ENCODE measurements at places on chromosomes 4 and X.
A peak's percentile ranks its signal among the peaks of the same experiment; 100 is the strongest.

GRCh38 chr4:184861047-184861446 lies 35.3 kb upstream of the ACSL1 start:
- DNase-seq = peak; percentile 60

DNA sequence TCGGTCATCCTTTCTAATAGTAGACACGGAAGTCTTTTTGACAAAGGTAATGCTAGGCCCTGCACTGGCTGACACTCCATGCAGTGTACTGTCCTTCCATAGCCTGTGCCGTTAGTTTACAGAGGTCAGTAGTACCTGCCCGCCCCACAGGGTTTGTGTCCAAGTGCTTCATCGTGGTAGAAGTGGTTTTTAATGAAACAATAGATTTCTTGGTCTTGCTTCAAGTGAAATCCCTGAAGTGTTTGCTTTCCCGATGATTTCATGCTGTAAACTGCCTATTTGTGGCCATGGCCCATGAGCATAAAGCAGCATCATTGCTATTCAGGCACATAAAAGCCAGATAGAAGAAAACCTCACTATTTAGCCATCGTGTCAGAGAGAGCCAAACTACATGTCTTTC lies 139.3 kb downstream of the GPR143 start:
- DNase-seq = no peak

- no peak for DNase-seq
Measured at GRCh38 chr4:127846061-127846460, 34.6 kb upstream of the PLK4 start.

DNA sequence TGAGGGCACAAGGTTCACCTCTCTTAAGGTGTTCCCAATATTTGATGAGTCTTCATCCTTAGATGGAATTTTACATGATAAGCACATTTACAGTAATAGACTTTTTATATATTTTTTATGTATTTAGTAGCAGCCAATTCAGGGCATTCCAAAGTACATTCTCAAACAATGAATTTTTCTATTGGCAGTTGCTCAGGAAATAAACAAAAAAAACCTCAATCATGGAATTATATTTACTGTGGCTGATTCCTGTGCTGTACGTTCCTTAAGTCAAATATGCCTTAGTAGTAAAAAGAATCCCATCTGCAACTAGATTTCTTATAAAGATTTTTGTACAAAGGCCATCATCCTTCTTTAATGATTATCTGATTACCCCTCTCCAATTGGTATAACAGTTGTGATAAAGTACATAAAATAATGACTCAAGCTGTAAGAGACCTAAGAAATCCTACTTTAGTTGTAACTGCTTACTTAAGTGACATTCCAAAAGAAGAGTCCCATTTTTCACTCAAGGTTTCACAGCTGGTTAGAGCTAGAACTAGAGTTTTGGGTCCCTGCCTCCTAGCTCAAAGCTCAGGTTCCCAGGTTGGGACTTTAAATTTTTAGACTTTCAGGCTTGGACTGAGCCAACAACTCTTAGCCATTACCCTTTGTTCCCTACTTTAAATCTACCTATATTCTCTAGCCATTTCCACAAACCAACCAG lies 152.7 kb downstream of the FHIP1A start:
- no peak for DNase-seq

GRCh38 chrX:109848461-109849050 lies 115.5 kb upstream of the ACSL4 start:
- no peak for DNase-seq

DNA sequence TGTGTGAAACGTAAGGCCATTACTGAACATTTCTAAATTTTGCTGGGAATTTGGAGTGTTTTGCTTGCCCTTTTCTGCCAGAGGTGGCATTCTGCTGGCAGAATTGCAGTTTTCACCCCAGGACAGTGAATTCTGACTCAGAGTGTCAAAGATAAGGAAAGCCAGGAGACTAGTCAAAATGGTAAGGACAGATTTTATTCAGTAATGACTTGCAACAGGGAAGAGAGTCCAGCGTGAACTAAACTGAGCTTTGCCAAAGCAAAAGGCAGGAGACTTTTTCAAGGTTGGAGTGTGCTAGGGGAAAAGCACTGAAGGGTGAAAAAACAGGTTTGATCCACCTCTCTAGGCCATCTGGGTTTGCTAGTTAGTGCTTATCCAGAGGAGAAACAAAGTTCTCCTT lies 19.4 kb downstream of the MRFAP1 start:
- no peak for DNase-seq

GRCh38 chr4:80079255-80079923 lies 6.4 kb upstream of the ANTXR2 start:
- DNase-seq = peak; percentile 87

DNA sequence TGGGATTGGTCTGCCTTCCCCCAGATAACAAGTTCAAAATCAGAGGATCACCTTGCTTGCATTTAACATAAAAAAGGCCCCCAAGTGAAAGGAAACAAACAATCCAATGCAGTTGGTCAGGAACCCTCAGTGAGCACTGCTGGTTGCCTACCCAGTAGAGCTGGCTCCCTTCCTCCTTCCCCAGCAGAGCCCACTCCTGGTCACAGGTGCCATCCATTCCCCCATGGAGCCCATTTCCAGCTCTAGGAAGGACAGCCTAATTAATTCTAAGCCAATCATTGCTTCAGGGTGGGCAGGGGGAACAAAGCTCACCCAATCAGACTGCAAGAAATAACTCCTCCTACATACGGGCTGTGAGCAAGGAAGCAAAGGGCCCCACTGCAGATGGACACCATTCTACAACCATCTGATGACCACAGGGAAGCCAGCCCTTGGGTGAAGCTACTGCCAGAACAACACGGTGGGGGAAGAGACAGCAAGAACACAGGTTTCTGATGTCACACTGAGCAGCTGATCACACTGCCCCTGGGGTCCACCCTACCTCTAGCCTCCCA lies 86.5 kb downstream of the SH3KBP1 start:
- DNase-seq = no peak

DNA sequence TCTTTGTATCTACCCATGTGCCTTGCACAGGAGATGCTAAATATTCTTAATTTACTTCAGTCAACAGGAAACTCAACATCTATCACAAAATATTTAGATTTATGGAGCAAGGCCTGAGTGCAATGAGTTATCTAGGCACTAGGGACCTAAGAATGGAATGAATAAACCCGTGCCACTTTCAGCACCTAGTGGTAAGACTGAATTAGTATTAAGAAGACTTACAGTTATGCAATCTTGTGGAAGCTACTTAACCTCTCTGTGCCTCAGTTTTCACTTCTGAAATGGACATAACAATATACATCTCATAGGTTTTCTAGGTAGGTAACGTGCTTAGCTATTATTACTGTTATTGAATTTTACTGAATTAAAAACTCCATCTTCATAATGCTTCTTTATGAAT lies 144.6 kb upstream of the MAP3K15 start:
- no peak for DNase-seq

DNA sequence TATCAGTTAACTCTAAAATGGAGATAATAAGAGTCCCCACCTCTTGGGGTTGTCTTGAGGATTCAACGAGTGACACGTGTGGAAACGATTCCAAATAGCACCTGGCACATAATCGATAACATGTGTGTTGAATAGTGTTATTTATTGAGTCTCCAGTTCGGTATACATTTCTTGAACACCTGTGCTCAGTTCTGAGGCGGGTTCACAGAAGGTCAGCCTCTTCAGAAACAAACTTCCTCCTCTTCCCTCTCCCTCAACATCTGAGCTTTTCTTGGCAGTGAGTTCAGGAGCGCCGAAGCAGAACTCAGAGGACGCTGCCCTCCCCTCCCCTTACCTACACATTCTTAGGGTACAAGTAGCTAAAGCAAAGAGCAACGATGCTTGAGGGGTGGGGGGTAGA lies 934 bp downstream of the PDHA1 start:
- DNase-seq = no peak

GRCh38 chr4:142043509-142043908 lies 407.1 kb downstream of the IL15 start:
- no peak for DNase-seq

DNA sequence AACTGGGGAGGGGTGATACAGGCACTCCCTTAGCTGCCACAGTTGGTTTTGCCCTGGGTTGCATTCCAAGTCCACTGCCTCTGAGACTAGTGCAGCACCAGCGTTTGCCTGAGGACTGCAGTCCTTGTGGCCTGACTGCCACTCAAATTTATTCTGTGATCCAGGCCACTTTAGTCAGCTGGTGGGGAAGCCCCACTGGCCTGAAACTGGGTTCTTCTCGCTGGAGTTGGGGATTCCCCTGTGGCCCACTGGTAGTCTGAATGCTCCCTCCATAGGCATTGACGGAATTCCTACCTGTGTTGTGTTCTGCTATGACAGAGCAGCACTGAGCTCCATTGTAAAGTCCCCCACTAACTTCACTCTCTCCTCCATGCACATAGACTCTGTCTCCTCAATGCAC lies 63.8 kb downstream of the PTPN13 start:
- DNase-seq = no peak

DNA sequence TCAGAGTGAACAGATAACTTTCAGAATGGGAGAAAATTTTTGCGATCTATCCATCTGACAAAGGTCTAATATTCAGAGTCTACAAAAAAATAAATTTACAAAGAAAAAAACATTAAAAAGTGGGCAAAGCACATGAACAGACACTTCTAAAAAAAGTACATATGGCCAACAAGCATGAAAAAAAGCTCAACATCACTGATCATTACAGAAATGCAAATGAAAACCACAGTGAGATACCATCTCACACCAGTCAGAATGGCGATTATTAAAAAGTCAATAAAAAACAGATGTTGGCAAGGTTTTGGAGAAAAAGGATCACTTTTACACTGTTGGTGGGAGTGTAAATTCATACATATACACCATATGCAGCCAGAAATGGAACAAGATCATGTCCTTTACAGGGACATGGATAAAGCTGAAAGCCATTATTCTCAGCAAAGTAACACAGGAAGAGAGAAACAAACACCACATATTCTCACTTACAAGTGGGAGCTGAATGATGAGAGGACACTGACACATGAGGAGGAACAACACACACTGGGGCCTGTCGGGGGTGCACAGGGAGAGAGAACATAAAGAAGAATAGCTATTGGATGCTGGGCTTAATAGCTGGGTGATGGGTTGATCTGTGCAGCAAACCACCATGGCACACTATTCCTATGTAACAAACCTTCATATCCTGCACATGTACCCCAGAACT lies 41.6 kb upstream of the ITM2A start:
- DNase-seq = no peak

DNA sequence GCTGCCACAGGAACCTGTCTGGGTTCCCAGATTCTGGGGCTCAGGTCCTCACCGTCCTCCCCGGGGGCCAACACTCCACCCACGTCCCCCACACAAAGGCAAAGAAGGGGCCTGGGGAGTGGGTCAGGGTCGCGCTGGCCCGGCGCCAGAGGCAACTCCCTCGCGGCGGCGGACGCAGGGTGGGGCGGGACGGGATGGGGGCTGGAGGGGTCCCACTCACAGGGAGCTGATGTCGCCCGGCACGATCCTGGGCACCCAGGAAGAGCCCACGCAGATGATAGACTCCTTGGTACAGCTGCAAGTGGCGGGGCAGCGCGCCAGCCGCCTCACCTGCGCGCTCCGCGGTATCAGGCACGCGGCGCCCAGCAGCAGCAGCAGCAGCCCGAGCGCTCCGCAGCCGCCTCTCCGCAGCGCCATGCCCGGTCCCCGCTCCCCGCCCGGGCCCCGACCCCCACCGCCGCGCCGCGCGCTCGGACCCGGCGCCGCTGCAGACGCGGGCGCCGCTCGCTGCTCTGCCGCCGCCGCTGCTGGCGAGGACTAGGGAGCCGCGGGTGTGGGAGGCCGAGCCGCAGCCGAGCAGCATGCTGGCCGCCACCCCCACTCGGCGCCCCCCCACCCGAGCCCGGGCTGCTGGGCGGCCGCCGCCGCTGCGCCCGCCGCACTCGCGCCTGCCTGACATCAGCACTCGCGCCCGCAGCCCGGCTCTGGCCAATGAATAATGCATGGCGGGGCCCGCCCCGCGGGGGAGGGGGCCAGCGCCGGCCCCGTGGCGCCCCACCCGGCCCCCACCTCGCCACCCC lies at the start of gene LGI2:
Gene LGI2, minus strand, starts transcription at position 670 of the 800 bp plus-strand sequence. Its CDS starts 253 bp downstream, at position 417.
- DNase-seq = no peak

- no peak for DNase-seq
Measured at GRCh38 chrX:139834879-139835278, 98.0 kb downstream of the ATP11C start.

DNA sequence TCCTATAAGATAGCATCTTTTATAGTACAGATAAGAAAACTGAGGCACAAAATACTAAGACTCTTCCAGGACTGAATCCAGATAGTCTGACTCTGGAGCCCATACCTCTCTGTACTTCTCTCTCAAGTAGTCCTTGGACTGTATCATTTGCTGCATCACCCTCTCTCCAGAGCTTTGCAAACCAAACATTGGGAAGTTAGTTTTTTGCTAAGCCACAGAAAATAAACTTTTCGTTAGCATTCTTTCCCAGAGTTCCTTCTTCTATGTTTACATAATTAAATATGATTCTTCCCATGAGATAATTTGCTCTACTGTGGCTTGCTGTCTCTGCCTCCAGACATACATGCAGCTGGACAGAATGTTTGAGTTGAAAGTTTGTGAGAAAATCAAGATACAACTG lies 22.0 kb downstream of the PPEF2 start:
- DNase-seq = no peak

GRCh38 chr4:105148776-105149175 lies 2.1 kb downstream of the TET2 start:
- DNase-seq = no peak

- DNase-seq = no peak
Measured at GRCh38 chrX:153646620-153647373, at the start of gene DUSP9. Gene DUSP9 (plus strand): TSS chrX:153647203. CDS start chrX:153647954, 751 bp downstream.

GRCh38 chr4:158208963-158209640 lies 1.2 kb upstream of the TMEM144 start:
- peak; percentile 89 for DNase-seq

GRCh38 chr4:174389439-174389838 lies 105.7 kb downstream of the CEP44 start:
- no peak for DNase-seq

DNA sequence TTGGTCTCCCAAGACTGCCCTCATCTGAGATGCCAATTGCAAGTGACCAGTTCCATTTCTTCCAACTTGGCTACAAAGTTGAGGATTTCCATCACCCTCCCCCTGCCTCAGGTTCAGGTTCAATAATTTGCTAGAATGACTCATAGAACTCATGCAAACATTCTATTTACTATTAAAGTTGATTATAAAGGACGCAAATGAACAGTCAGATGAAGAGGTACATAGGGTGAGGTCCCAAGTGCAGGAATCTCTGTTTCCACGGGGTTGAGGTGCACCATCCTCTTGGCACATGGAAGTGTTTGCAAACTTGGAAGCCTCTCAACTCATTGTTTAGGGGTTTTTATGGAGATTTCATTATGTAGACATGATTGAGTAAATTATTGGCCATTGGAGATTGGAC lies 41.0 kb downstream of the FGFBP1 start:
- no peak for DNase-seq

DNA sequence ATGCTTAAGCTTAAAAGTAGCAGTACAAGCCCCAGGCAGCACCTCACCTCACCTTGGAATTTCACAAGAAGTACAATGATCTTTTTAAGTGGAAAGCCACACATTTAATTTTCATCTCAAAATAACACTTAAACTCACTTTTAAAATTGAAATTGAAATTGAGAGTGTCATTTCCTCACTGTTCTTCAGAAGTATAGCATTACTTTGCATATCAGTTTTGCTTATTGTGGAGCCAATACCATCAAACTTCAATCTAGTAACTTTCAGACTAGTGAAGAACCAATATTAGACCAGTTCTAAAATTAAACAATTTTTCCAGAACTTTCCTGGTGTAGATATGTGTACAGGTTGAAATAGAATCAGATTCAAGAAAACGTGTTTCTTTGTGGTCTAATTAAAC lies 242.4 kb downstream of the NDST4 start:
- no peak for DNase-seq

GRCh38 chr4:145289403-145290076 lies 109.2 kb upstream of the OTUD4 start:
- DNase-seq = no peak

Data from CD14-positive monocyte (primary cell).